ENCODE measurements at places on chromosomes 2 and 18.

DNA sequence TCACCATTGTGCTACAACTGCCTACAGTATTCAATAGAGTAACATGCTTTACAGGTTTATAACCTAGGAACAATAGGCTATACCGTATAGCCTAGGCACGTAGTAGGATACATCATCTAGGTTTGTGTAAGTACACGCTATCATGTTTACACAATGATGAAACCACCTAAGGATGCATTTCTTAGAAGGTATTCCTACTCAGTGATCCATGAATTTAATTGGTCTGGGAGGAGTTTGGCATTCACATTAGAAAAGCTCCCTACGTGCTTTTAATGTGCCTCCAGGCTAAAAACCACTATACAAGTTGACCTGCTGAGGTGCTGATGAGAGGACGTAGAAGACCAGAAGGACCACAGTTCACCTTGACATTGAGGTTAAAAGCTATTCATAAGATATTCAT lies 154.5 kb upstream of the LRRTM1 start:
- no peak for DNase-seq

DNA sequence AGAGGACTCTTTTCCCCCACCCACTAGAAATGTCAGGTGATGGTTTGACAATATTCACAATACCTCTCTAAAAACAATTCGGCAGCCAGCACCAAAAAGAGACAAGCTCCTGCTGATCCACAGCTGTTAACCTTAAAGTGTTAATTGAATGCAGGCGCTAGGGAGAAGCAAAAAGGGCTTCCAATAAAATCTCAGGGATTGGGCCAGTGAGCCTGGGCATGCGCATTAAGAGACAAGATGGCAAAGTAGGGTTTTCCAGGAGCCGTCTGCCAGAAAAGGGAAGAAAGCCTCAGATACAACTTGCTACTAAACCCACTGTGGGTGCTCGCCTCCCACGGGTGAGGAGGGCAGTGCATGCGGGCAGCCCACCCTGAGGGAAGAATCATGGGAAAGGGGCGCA lies 98.8 kb downstream of the HS6ST1 start:
- peak; percentile 11 for DNase-seq

DNA sequence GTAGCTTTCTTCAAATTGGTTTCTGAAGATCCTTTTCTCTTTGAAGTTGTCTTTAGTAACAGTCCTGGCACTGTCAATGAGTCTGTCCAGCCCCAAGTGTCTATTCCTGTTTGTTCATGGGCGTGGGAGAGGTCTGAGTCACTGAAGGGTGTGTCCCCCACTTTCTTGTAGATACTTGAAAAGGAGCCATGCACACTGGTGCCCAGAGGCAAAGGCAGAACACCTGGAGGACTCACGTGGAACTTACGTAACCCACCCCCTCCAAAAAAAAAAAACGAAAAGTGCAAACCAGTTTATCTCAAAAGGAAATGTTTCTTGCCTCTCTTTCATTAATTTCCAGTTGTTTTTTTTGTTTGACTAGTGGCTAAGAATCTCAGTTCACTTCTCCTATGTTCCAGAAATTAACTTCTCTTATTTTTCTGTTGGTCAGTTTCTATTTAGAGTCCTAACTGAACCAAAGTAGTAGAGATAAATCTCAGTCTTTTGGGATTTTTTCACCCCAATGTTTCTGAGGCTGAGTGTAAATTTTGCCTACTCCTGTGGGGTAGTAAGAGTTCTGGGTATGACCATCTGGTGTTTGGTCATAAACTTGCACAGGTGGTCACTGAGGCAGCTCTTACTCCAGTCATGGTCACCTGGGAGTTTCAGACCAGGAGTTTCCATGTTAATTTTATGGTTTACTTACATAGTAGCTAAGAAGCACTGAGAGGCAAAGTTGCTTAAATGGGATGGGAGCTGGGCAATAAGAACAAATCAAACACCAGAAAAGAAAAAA lies 54.9 kb downstream of the DSC3 start:
- DNase-seq, result no peak

DNA sequence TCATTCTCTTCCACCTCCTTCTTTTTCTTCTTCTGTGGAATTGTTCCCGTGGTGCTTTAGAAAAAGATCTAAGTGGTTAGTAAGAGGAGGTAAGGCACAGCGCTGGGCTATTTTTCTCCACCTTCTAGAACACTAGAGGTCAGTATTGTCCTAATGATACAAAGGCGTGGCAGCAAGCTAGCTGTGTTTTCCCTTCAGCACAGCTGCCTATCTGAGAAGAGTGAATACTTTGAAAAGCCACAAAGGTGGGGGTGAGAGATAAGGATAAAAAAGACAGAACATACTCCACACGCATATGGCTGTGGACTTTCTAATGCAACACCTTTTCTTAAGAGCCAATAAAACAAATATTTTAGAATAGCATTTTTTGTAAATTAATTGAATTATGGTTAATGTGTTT lies 2.1 kb downstream of the CNTNAP5 start:
- DNase-seq, result peak; percentile 12

DNA sequence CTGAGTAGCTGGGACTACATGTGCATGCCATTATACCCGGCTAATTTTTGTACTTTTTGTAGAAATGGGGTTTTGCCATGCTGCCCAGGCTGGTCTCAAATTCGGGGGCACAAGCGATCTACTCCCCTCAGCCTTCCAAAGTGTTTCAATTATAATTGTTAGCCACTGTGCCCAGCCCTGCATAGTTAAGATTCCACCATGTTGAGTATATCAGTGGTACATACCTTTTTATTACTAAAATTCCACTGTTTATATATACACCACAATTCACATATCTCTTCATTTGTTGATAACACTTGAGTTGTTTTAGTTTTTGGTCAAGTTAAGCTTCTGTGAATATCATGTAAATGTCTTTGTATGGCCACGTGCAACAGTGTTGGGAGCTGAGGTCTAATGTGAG lies 12.8 kb upstream of the FMNL2 start:
- no peak for DNase-seq
